GM12864 (cell line): ENCODE measurements at places on chromosomes 12 and 14.

GRCh38 chr14:96660667-96661066, 136.5 kb upstream of the VRK1 start:
- no peak for DNase-seq

GRCh38 chr14:51209457-51209856, 30.6 kb upstream of the TMX1 start:
- DNase-seq = no peak

- no peak for DNase-seq
Measured at GRCh38 chr14:24325963-24326362, 8.9 kb downstream of the ADCY4 start.

DNA sequence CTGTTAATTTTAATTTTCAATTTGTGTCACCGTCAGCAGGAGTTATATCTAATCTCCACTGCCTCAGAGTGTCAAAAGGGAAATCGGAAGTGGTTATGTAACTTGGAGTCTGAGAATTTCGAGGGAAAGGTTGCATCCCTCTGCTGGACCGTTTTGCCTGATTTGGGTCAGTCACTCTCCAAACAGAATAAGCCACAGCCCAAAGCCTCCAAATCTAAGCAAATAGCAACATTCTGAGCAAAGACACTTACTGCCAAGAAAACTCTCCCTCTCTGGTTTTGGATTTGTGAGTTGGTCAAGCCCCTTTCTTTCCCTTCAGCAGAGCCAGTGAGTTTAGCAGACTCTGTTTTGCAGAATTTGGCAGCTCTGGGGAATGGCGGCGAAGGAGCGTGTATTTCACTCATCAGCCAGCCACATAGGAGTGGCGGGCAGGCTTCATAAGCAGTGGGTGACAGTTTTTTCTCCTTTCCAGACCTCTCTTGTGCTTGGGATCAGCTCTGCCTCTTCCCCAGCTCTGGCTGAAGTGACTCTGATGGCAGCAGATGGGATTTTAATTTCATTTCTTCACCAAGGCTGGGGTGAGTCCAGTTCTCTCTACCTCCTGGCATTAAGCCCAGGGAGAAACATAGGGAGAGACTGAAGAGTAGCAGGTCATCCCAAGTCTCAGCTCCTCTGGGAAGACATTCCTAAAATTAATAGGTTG, 218.7 kb upstream of the NOS1 start:
- DNase-seq = no peak

DNA sequence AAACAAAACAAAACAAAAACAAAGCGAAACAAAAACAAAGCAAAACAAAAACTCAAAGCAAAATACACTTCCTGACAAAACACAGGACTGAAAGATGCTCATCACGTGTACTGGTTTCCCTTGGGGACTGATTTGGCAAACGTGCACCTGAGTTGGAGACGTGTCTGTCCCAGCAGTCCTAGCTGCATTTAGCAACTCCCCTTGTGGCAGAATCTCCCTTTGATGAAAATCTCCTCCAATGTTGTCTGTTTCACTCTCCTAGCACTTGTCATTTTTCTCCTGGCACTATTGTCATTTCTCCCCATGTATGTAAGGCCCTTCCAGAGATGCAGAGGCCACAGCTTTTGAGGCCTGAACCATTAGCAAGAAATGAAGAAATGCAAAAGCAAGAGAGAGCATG, 6.8 kb upstream of the SLC24A4 start:
- no peak for DNase-seq
